Left ventricle myocardium inferior (tissue), 1 donor: ENCODE measurements at places on chromosomes 12 and 14.

DNA sequence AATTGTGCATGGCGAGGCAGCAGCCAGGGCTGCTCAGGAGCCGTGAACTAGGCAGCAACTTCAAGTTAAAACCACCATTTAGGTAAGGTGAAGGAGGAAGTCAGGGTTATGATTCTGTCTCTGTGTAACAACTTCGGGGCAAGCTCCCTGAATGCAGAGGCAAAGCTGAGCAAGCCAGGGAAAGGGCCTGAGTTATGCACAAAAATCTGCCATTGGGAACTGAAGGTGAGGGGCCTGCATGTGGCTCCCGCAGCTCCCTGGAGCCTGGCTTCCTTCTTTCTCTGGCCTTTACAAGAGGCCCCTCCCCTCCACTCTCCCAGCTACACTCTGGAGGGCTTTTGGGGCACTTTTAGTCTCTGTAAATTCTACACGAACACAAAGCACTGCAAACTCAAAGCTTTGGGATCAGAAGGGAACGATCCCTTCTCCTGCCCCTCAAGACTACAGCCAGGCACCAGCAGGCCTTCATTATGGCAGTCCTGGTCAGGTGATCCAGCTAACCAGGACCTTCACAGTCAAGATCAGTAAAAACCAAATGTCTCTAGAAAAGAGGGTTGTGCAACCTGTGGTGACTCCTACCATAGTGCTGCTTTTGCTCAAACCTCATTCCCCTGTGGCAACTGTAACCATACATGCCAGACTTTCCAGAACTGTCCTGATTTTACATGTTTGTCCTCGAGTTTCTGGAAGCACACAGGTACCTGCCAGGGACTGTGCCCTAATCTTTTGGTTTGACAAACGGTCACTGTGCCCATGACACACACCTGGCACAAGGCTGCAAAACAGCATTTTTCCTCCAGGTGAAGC lies 67.2 kb upstream of the PTGR2 start:
- no peak for DNase-seq

- DNase-seq = no peak
These were observed 431.7 kb downstream of the NPAS3 start for GRCh38 chr14:33370426-33370825.

- peak; percentile 64 for DNase-seq
These were observed 25.3 kb downstream of the JDP2 start for GRCh38 chr14:75452900-75453816.

- peak; percentile 69 for DNase-seq
These were observed 9.7 kb upstream of the PEBP1 start for GRCh38 chr12:118126119-118126757.

DNA sequence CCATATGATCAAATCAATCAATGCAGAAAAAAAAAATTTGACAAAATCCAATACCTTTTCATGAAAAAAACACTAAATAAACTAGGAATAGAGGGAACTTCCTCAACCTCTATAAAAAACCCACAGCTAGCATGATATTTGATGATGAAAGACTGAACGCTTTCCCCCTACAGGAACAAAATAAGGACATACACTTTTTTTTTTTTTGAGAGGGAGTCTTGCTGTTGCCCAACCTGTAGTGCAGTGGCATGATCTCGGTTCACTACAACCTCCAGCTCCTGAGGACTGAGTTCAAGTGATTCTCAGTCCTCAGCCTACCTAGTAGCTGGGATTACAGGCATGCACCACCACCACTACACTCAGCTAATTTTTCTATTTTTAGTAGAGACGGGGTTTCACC lies 17.9 kb upstream of the CAMKK2 start:
- DNase-seq = no peak

- peak; percentile 48 for DNase-seq
These were observed 155.2 kb downstream of the TTC7B start for GRCh38 chr14:90660865-90661570.

DNA sequence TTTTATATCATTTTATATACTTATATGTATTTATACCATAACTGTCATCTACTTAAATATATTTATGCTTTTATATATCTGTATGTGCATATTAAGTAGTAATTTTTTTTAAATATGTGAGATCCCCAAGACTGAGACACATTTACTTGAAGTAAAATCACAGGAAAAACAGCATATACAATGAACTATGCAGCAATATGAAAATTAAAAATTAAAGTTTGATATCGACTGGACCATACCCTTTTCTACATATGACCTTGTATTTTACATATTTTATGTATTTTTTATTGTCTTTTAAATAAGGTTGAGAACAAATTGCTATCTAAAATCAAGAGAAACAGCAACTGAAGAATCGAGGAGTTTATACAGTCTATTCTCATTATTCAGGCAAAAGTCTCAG lies 50.0 kb downstream of the TSPAN19 start:
- DNase-seq = no peak

- no peak for DNase-seq
These were observed 23.3 kb downstream of the LMNTD1 start for GRCh38 chr12:25529738-25530137.

- DNase-seq = no peak
These were observed 1.9 kb downstream of the SLC25A3 start for GRCh38 chr12:98595243-98595988.

GRCh38 chr14:94540031-94540794 lies 21.0 kb upstream of the SERPINA4 start:
- no peak for DNase-seq

- no peak for DNase-seq
These were observed 22.7 kb downstream of the TRMT5 start for GRCh38 chr14:60958146-60958545.

DNA sequence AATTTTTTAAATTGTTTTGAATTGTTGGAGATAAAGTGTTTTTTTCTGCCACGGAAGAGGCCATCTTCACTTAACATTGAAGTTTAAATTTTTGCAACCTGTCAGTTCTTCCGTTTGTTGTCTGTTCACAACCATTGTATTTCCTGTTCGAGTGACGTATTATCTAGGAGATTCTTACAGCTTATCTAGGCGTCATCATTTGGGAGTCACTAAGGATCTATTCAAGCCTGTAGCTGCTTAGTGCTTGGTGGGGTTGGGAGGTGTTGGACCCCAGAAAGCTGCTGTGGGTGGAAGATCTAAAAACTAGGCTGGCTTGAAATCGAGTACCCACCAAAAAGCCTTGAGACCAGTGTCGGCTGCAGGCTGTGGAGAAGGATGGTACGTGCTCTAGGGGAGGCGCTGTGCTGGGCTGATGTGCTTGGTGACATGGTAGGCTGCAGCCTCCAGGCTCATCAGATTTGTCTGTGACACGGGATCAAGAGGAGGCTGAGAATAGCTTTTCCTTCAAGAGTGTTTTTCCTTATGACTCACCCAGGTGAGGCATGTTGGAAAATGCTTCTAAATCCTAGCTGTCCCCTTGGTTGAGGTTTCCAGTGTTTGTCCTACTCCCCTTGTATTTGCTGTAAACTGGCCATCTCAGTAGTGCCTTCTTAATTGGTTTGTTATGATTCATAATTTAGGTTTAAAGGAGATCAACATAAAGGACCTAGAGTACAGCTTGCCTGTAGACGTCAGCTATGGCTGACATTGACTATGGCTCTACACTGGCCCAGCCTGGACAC lies 57.8 kb downstream of the ATG14 start:
- DNase-seq = no peak
